T1000 (cell line): ENCODE measurements at places on chromosomes 16 and 17.

GRCh38 chr17:57906910-57907309 lies 48.3 kb downstream of the CUEDC1 start:
- no peak for DNase-seq

GRCh38 chr16:70726892-70727361 lies 41.1 kb upstream of the MTSS2 start:
- no peak for DNase-seq

- no peak for DNase-seq
These were observed 152.5 kb downstream of the LGALS9B start for GRCh38 chr17:20314834-20315233.

GRCh38 chr17:64020056-64020766 lies at the start of gene ICAM2:
Gene ICAM2 (minus strand): TSS chr17:64020633. CDS start chr17:64006691, 13,942 bp downstream.
- DNase-seq: no peak

DNA sequence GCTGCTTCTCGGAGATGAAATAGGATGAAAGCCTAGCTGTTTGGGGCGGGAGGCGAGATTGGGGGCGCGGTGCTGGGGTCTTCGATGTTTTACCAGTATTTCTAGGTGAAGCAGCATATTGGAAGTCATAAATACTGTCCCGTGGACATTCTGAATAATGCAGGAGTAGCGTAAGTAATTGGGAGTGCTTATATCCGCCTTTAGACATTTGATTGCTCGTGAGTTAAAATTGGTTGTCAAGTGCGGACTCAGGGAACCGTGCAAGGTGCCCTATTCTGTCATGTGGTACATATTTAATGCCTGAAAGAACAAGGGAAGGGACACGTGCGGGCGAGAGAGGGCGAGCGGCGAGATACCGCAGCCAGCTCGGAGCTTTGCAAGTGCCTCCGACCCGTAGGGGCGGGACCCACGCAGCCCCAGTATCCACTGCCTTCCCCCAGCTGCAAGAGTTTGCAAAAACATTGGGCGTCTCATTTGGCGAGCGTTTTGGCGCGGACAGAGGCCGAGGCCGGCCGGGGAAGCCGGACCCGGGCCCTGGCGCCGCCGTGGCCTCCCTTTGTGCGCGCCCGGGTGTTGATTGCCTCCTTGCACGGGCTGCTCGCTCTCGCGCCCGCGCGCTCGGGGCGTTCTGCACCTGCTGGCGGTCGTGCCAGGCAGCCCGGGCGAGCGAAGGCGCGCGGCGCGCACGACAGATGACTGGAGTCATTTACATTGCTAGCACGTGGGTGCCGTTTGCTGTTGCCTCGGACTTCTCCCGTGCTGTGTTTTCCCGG lies 849.8 kb upstream of the RBFOX1 start:
- no peak for DNase-seq

DNA sequence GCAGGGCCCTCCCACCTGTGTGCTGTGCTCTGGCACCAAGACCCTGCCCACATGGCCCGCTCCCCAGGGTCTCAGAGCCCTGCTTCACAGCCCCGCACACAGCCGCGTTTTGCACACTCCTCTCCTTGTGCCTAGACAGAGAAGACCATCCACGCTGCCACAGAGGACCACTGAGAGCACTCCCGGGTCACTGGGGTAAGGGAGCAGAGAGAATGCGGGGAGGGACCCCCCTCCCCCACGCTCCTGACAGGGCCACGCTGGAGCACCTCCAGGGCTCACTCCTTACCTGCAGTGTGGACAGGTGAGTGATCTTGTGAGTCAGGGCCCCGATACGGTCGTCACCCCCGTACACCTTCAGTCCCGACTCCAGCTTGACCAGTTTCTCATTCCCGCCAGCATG lies 7.0 kb downstream of the HAGH start:
- DNase-seq: no peak

DNA sequence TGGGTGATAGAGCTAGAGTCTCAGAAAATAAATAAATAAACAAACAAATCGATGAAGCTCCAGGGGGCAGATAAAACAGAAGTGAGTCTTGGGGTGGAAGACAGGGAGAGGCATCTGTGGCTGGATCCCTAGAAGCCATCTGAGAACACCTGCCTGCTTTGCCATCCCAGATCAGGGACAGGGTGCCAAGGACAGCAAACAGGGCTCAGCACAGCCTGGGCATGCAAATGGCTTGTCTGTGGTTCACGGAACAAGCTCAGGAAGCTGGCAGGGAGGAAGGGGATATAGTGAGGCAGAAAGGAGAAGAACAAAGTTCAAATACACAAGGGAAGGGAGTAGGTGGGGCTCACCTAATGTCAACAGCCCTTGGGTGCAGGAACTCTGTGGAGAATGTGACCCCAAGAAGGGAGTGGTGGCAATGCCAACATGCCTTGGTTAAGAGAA lies 27.5 kb downstream of the TRIM25 start:
- no peak for DNase-seq

DNA sequence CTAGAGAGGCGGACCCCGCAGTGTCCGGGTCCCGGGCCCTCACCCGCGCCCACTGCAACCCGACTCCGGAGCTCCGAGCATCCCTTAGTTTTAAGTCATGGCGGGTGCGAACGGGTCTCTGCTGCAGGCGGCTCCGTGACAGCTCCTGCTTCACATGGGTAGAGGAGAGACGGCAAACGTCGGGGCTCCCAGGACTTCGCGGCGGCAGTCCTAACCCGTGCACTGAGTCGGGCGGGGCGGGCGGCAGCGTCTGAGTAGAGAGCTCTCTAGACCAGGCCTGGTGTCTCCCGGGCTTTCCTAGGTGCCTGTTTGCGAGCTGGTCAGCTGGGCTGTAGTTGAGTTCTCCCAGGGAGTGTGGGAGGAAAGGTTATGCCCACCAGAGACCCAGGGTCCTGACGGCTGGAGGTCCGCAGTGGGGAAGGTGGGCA lies 345 bp downstream of the TSC2 start:
- no peak for DNase-seq

DNA sequence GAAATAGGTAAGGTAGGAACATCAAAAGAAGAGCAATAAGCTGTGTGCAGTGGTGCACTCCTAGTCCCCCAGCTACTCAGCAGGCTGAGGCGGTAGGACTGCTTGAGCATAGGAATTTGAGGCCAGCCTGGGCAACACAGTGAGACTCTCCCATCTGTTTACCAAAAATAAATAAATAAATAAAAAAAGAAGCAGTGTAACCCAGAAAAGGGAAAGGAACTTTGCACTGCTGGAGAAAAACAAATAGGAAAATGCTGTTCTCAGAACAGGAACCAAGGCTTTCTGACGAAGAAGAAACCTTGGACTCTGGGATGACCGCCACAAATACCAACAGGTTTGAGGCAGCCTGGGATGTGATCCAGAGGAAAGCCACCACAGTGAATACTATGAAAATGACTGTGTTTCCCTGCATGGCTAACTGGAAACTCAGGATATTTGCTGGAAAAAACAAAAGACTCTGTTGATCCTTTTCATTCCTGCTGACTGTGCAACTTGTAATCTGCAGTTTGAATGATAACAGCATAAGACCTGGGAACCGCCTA lies 41.2 kb downstream of the TTC19 start:
- DNase-seq: no peak

GRCh38 chr17:65583921-65584603 lies 22.6 kb upstream of the AXIN2 start:
- DNase-seq: no peak
